ENCODE measurements at places on chromosomes 6 and 20.

DNA sequence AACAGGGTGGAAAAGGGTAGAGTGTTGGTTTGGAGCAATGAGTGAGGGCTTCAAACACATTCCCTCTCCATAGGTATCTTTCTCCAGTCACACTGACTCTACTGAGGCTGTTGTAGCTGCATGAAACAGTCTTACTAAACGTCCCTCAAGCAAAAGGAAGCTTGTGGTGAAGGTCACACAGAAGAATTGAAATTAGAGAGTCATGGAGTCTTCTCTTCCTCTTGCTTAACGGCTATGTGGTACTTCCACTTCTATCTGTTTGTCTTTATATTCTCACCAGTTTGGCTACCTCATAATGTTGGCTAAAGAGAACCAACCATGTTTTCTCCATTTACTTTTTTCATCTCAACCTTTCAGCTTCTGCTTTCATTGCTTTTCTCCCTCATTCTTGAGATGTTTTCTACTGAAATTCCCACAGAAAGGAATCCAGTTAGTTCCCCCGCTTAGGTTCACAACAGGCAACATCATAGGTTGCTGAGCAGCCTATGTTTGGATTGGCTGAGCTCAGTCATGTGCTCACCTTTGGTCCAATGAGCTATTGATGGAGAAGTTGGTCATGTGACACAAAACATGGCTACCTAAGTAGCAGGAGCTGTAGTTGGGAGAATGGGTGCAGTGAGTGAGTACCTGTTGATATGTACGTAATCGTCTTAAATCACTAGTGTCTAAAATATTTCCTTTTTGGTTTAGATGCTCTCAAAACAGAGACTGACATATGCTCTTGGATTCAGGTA lies 99.8 kb downstream of the SNAP25 start:
- H3K4me3 ChIP-seq = no peak overlapping the region
- H3K36me3 ChIP-seq = no peaks in the 10 kb centered on the region

- H3K36me3 ChIP-seq = peaks cover 4% of the 10 kb centered on the region
- H3K4me1 ChIP-seq = no peaks in the 10 kb centered on the region
- H3K4me3 ChIP-seq = no peak overlapping the region
- DNase-seq = no peak
- H3K27ac ChIP-seq = no peak overlapping the region
Measured at GRCh38 chr6:30264743-30265142, 51.5 kb upstream of the TRIM26 start.

- no peaks in the 10 kb centered on the region for H3K27me3 ChIP-seq
- H3K4me1 ChIP-seq = no peaks in the 10 kb centered on the region
- H3K27ac ChIP-seq = no peak overlapping the region
- no peak overlapping the region for H3K4me3 ChIP-seq
Measured at GRCh38 chr20:53804920-53805894, 211.6 kb upstream of the ZNF217 start.

DNA sequence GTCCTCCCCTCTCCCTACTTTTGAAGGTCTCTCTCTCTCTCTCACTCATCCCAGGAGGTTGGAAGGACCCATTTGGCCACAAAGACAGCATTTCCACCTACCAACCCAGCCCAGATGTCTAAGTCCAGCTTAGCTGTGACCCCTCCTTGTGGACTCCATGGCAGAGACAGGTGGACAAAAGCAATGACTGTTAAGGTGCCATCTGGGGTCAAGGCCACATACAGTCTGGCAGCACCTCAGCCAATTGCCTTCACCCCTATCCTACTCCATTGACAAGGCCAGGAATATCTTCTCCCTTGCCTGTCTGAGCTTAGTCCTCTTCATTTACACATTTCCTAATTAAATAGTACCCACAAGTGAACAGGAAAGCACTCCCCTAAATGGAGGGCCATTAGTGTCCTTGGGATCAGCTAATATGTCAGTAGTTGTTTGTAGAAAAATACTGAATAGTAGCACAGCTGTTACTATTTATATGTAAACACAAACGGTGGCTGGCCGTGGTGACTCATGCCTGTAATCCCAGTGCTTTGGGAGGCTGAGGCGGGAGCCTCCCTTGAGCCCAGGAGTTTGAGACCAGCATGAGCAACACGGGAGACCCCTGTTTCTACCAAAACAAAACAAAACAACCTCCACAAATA lies 28.8 kb downstream of the GCM1 start:
- H3K36me3 ChIP-seq = no peaks in the 10 kb centered on the region
- no peaks in the 10 kb centered on the region for H3K4me1 ChIP-seq
- H3K27me3 ChIP-seq = peaks cover 15% of the 10 kb centered on the region
- no peak for DNase-seq
- no peak overlapping the region for H3K4me3 ChIP-seq
- H3K27ac ChIP-seq = no peak overlapping the region

GRCh38 chr20:32114305-32114960 lies 4.9 kb downstream of the TM9SF4 start:
- DNase-seq = no peak
- no peaks in the 10 kb centered on the region for H3K27me3 ChIP-seq
- no peak overlapping the region for H3K27ac ChIP-seq
- no peak overlapping the region for H3K4me3 ChIP-seq

- DNase-seq = no peak
- no peaks in the 10 kb centered on the region for H3K27me3 ChIP-seq
- peaks cover 5% of the 10 kb centered on the region for H3K4me1 ChIP-seq
- peak overlapping the region; percentile 24 for H3K27ac ChIP-seq
Measured at GRCh38 chr6:142184307-142184706, 37.2 kb downstream of the VTA1 start.

DNA sequence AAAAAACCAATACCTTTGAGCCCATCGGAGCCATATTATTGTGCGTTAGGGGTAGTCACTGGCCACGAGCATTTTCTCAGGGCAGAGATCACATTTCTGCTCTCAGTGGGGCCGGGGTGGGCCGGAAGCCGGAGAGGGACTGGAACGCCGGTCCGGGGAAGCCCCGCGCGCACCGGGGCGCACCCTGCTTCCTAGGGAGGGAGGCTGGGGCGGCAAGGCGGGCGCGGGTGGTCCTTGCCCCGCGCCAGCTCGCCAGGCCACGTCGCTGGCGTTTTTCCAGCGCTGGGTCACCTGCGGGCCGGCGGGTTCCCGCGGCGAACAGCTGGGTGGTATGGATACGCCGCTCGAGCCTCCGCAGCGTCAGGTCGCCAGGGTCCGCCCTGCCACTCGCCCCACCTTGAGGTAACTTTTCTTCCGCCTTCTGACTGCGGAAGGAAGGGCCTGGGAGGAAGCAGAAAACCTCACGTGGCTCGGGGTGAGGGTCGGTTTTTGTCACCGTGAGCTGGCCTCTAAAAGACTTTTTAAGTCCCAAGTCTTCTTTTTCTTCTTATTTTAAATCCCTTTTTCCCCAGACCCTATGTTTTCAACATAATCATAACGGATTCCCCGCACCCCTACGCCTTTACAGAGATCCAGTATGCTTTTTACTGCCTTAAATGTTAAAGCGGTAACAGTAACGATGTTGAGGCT lies 2.7 kb upstream of the EEF1A1 start:
- peaks cover 23% of the 10 kb centered on the region for H3K36me3 ChIP-seq
- H3K4me3 ChIP-seq = peak overlapping the region; percentile 98
- H3K27ac ChIP-seq = peak overlapping the region; percentile 98
- DNase-seq = peak; percentile 85
- H3K4me1 ChIP-seq = peaks cover 42% of the 10 kb centered on the region
- no peaks in the 10 kb centered on the region for H3K27me3 ChIP-seq

GRCh38 chr6:115618256-115618655 lies 442.4 kb downstream of the FRK start:
- no peak overlapping the region for H3K4me3 ChIP-seq
- H3K27me3 ChIP-seq = no peaks in the 10 kb centered on the region
- no peak overlapping the region for H3K27ac ChIP-seq
- DNase-seq = no peak
- H3K36me3 ChIP-seq = no peaks in the 10 kb centered on the region
- H3K4me1 ChIP-seq = no peaks in the 10 kb centered on the region

- H3K4me3 ChIP-seq = no peak overlapping the region
- H3K27ac ChIP-seq = no peak overlapping the region
- no peaks in the 10 kb centered on the region for H3K27me3 ChIP-seq
- H3K4me1 ChIP-seq = no peaks in the 10 kb centered on the region
- H3K36me3 ChIP-seq = no peaks in the 10 kb centered on the region
- no peak for DNase-seq
Measured at GRCh38 chr20:24828992-24829648, 119.9 kb upstream of the CST7 start.

DNA sequence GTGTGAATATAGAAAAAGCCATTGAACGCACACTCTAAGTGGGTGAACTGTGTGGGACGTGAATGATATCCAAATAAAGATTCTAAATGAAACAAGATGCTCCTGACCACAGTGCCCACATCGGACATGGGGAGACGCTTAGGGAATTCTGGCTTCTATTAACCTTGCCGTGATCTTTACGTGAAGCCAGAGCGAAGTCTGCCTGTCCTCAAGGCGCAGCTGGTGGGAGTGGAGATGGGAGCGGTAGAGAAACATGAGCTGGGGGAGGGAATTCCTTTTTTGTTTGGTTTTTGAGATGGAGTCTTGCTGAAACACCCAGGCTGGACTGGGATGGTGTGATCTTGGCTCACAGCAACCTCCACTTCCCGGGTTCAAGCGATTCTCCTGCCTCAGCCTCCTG lies 46.0 kb downstream of the VSTM2L start:
- H3K4me1 ChIP-seq = no peaks in the 10 kb centered on the region
- H3K27ac ChIP-seq = no peak overlapping the region
- H3K36me3 ChIP-seq = peaks cover 4% of the 10 kb centered on the region
- DNase-seq = no peak

DNA sequence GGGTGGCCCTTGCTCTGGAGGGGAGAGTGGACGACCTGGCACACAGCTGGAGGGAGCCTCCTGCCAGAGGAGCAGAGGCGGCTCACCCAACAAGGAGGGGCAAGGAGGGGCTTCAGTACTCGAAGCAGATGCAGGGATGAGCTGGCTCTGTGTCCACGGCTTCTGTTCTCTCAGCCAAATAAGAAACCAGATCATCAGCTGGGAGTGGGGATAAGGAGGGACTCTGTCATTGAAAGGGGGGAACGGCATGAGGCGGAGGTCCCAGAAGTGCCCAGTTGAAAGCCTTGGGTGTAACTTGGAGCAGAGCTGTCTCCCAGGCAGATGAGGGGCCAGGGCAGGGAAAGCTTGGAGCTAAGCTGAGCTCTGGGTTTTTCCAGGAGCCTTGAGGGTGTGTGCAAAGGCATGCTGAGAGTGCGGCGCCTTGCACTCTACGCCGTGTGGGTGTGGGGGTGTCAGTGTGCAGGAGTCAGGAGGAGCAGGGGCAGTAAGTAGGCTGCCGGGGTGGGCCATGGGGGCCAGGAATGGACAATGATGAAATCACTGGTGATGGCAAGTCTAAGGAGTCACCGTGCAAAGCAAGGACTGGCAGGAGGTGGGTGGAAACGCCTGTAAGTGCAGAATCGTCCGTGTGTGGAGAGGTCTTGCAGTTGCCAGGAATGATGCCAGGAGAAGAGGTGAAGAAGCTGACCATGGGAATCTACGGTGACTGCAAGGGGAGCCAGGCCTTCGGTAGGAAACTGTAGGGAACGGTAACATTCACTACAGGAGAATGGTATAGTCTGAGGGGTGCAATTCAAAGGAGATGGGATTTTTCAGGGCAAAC lies 85.4 kb upstream of the FOXQ1 start:
- H3K4me1 ChIP-seq = no peaks in the 10 kb centered on the region
- no peak overlapping the region for H3K4me3 ChIP-seq
- H3K27ac ChIP-seq = no peak overlapping the region
- peaks cover 16% of the 10 kb centered on the region for H3K27me3 ChIP-seq
- no peak for DNase-seq

DNA sequence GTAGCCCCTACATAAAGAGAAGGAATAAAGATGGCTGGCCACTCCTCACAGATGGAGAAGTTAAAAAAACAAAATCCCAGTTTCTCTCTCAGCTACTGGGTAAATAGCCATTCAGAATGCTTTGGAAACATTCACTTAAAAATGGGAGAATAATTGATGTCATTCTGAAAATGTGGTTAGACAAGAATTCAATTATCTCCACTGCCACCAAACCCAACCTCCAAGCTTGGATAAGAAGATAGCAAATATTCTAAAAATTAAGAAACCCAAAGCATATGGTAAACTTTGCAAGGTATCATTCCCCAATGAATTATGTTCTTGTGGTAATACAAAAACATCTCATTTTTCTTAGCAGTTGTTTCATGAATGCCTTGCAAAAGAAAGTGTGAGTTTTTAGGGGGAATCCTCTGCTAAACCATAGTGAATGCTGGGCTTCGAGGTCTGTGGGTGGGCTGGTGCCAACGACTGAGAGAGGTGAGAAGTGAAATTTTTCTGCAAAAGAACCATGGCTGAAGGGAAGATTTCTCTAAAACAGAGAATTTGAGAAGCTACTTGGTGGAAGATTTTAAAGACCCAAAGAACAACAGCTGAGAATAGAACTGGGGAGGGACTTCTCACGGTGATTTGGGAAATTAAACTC lies 497.9 kb upstream of the JARID2 start:
- peak overlapping the region; percentile 74 for H3K27ac ChIP-seq
- H3K4me1 ChIP-seq = peaks cover 81% of the 10 kb centered on the region
- H3K4me3 ChIP-seq = peak overlapping the region; percentile 67

GRCh38 chr6:24719125-24719971 lies at the start of gene C6orf62:
TSS of gene C6orf62 (minus strand) at chr6:24719154. CDS start at chr6:24718668, 486 bp downstream.
- peaks cover 57% of the 10 kb centered on the region for H3K4me1 ChIP-seq
- peak within 1 kb of the TSS; percentile 99 for H3K27ac ChIP-seq
- H3K27me3 ChIP-seq = no peaks in the 10 kb centered on the region
- H3K4me3 ChIP-seq = peak within 1 kb of the TSS; percentile 100

GRCh38 chr6:111411978-111412566 lies 70.9 kb downstream of the REV3L start:
- H3K27ac ChIP-seq = no peak overlapping the region
- DNase-seq = no peak
- H3K4me1 ChIP-seq = peaks cover 17% of the 10 kb centered on the region
- H3K4me3 ChIP-seq = no peak overlapping the region
- peaks cover 8% of the 10 kb centered on the region for H3K36me3 ChIP-seq

DNA sequence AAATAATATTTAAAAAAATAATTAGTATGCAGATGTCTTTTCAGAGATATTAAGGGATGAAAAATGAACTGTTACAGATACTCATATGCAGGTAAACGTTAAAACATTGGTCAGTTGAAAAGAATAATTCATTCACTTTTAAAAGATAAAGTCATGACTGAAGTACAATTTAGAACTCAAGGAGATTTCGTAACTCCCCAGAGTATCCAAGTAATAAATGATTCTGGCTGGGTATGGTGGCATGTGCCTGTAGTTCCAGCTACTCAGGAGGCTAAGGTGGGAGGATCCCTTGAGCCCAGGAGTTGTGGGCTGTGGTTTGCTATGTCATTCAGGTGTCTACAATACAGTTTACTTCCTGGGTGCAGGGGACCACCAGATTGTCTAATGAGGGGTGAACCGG lies 122.3 kb upstream of the TMEM181 start:
- H3K4me1 ChIP-seq = no peaks in the 10 kb centered on the region
- DNase-seq = no peak
- H3K4me3 ChIP-seq = no peak overlapping the region
- H3K27me3 ChIP-seq = no peaks in the 10 kb centered on the region
- H3K36me3 ChIP-seq = no peaks in the 10 kb centered on the region

- H3K36me3 ChIP-seq = no peaks in the 10 kb centered on the region
- no peak overlapping the region for H3K4me3 ChIP-seq
- no peaks in the 10 kb centered on the region for H3K4me1 ChIP-seq
Measured at GRCh38 chr6:81572020-81572419, 180.5 kb downstream of the TENT5A start.
